ENCODE measurements at places on chromosomes 7 and 10.

DNA sequence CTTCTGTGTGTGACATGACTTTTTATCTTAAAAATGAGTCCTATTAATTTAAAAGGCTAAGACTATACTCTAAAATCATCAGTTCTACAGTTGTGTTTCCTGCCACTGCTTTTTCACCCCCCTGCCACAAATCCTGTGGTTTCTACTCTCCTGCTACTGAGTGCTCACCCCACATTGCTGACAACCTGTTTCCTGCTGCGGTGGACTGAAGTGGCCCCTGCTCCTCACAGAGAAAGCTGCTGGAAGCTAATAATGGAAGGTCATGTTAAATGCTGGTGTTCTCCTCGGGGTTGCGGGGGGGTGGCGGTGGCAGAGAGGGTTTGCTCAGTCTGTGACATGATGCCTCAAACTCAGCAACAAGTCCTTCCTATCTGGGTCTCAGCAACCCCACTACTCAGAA is 113.2 kb upstream of the INHBA start:
- no peak for DNase-seq

DNA sequence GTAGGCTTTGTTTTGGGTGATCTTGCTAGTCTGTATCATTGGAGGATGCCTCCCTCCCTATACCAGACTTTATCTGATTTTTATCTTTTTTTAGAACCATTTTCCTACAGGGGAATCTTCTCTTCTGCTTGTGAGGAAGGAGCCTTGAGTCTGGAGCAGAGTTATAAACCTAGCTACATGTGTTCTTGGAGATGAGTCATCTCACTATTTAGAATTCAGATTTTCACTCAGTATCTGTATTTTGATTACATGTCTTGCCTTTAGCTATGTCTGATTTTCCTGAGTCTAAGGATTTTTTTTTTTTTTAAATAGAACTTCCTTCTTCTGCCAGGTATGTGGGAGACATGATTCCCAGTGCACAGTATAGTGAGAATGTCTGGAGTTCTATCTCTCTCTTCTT is 211.6 kb upstream of the MBL2 start:
- no peak for DNase-seq

GRCh38 chr7:93399642-93400041 is 167.5 kb downstream of the VPS50 start:
- no peak for DNase-seq

DNA sequence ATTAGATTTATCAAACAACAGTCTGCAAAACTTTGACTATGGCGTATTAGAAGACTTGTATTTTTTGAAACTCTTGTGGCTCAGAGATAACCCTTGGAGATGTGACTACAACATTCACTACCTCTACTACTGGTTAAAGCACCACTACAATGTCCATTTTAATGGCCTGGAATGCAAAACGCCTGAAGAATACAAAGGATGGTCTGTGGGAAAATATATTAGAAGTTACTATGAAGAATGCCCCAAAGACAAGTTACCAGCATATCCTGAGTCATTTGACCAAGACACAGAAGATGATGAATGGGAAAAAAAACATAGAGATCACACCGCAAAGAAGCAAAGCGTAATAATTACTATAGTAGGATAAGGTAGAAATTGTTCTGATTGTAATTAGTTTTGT is 31.4 kb downstream of the LRRC17 start:
- no peak for DNase-seq

DNA sequence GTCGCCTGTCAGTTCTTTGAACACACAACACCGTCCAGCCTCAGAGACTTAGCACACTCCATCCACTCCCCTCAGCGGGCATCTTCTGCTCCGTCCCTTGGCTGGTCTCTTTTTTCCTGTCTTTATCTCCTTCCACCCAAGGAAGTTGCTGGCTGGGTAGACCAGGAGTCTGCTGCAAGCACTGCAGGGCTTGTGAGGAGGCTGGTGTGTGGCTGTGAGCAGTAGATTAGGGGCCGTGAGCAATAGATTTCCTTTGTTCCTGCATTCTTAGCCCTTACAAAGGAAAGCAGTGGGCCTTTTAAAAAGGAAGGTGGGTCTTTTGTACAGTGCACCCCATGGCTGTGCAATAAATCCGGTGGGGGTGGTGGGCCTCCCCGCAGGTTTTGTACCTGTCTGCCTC is 100.3 kb upstream of the BTBD16 start:
- no peak for DNase-seq

GRCh38 chr7:127383123-127383835 is 9.2 kb downstream of the ZNF800 start:
- no peak for DNase-seq

GRCh38 chr7:95276114-95276513 is 48.2 kb downstream of the PON1 start:
- DNase-seq: no peak

GRCh38 chr7:44595934-44596635 is 10.3 kb upstream of the OGDH start:
- no peak for DNase-seq

DNA sequence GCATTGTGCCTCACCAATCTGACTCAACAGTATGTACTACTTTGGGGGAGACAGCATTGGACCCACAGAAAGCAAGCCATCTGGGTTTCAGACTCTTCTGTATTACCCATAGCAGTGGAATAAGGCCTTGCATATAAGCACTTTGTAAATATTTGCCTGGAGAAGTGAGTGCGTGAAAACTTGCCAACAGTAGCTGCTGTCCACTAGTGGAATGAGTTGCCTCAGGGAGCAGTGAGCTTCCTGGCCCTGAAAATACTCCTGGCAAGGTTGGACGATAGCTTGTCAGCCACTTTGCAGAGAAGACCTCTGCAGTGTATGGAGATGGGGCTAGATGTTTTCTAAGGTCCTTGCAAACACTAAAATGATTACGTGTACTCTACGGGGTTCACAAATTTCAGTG is 21.6 kb downstream of the GARS1 start:
- DNase-seq: no peak

DNA sequence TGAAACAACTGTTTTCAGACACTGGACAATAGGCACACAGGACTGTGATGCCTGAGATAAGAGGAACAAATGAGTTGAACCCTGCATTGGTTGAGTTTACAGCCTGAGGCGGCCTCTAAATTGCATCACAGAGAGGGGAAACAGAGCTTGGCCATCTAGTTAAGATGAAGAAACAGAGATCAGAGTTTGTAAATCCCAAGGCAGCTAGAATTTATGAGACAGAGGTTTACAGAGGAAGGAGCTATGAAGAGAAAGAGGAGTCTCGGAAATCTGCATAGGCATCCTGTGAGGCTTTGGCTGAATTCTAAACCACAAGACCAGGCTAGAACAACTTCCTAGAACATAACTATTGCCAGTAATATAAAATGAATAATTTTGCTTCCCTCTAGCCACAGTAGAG is 41.0 kb upstream of the OIT3 start:
- no peak for DNase-seq

DNA sequence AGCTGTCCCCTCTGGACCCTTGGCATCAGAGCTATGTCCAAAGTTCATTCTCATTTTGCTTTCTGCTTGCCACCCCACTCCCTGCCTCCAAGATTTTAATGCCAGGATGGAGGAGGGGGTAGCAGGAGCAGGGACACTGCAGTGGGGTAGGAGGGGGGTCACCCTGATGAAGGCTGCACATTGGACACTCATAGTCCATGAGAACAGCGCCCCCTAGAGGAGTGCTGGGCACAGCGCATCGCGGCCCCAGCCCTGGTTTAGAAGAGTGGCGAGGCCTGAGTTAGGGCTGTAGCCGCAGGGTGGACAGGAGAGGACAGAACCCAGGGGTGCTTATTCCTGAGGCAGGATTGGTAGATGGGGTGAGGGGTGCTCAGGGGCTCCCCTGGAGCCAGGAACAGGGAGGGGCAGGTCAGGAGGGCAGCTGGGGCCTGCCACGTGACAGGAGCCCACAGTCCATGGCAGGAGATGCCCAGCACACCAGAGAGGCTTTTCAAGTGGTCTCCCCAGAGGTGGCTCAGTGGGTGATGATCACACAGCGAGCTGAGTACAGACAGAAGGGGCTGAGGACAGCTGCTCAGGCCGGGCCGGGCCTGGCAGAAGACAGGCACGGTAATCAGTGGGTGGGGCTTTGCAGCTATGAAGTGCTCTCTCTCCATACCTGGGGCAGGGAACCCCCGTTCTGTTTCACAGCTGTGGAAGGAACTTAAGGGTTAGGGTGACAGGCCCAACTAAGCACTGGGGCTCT is 71.4 kb downstream of the NEURL1 start:
- DNase-seq: peak; percentile 18

DNA sequence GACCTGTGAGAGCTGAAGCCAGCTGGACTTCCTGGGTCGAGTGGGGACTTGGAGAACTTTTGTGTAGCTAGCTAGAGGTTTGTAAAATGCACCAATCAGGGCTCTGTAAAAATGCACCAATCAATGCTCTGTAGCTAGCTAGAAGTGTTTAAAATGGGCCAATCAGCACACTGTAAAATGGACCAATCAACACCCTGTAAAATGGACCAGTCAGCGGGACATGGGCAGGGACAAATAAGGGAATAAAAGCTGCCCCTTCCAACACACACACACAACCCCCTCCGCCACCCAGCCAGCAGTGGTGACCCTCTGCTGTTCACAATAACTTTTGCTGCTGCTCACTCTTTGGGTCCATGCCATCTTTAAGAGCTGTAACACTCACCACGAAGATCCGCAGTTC is 7.1 kb downstream of the ZNF511 start:
- DNase-seq: no peak

GRCh38 chr7:3459111-3459510 is 158.1 kb downstream of the SDK1 start:
- DNase-seq: no peak

DNA sequence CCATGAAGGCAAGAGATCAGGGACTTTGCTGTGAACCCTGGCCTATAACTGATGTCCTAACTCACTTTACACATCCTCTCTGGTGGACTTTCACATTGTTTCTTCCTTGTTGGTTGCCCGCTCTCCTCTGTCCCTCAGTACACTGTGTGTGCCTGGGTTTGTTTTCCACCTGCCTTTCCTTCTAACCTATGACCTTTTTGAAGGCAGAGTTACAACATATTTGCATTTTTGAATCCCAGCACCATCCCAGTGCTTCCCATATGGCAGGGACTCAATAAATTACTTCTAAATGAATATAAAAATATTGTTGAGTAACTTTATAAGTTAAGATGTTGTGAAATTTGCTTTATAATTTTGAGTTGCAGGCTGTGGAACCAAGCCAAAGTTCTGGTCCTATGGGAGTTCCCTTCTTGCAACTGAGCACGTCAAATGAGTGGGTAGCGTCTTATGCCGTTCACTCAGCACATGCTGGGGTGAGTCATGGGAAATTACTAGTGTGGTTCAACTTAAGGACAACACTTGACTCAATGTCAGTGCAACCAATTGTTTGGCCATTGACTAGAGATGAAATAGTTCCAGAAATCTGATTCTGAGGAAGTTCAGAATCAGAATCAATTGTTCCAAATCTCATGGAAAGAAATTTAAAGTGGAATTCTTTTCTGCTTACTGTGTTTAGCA is 250.9 kb downstream of the TWIST1 start:
- DNase-seq: no peak

DNA sequence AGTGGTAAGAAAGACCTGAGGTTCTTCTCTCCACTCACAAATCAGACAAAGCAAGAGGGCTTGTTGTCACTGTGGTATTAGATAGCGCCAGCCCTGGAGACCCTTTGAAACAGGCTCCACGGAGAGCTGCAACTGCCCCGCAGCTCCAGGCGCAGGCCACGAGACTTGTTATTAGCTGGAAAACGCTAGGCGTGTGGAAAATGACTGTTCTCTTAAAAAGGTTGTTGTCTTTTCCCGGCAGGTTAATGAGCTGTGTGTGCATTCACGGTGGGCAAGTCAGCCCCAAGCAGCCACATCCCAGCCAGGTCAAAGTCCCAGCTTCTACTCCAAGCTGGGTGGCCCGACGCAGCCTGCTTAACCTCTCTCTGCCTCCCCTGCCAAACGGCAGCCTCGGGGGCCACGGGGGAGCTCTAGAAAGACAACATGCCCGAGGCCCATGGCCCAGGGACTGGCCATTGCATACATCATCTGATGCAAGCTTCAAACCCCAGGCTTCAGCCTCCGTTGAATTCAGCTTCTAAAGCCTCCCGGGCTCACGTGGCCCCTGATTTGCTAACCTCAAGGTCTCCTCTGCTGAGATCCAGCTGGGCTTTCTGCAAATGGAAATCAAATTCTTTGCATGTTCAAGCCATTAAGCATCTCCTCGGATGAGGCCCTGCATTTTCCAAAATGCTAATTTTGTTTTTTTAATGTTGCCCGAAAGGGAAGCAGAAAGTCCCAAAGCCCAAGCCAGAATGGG is 61.3 kb upstream of the DNAAF5 start:
- DNase-seq: no peak

DNA sequence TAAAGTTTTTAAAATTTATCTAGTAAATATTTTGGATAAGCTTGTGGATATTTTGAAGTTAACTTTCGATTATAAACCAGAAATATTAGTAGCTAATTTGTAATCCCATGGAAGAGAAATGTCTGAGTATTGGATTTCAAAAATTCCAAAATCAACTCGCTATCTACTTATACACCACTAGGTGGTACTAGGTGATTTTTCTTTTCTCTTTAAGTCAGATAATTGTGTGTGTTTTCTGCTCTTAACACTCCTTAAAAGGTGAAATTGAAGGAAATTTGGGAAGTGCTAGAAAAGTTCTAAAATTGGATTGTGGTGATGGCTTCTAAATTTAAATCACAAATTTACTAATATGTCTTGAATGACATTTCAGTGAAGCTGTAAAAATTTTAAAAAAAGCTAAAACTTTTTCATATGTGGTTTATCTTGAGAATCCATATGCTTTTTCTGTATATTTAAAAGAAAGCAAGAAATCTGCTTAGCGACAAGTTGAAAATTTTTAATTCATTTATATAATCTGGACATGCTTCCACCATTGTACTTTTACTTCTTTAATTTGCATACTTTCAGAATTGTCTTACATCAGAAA is 90.2 kb downstream of the IPMK start:
- DNase-seq: no peak

DNA sequence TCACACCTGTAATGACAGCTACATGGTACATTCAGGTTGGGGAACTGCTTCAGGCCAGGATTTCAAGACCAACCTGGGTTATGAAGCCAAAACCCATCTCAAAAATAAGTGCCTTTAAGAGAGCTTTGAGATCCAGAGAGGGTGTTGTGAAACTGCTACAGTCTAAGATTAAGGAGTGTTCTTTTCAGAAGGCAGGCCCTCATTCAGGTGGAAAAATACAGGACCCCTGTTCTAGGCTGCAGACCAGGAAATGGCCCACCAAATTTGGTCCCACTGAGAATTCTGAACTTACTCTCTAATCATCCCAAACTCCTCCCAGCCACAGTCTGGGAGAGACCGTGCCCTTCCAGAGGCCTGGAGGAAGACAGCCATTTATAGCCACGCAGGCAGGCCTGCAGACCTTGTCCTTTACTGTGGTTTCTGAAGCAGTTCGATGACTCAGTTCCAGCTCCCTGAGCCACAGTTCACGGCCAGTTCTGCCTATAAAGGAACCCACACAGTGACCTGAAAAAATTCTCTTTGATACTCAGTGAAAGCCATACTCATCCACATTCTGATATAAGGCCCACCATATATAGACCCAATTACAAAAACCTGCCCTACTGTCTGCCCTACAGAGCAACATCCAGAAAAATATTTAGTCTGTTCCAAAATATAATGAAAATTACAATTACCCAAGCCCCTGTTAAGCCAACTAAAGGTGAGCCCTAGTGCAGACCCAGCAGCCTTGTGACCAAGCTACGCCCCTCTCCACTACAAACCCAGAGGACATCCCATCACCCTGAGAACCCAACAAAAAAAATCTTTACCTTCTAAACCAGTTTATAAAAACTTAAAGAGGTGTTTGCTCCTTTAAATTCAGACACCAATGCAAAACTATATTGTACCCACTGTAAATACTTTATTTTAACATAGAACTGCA is 21.2 kb downstream of the ZNF680 start:
- DNase-seq: no peak

All from stimulated activated CD4-positive, alpha-beta T cell treated with anti-CD3 and anti-CD28 coated beads, Interleukin-12 subunit alpha, Interleukin-12 subunit beta, amount 100 ng/mL, for 4 hours (primary cell).